ENCODE measurements at places on chromosomes 7 and 10.

DNA sequence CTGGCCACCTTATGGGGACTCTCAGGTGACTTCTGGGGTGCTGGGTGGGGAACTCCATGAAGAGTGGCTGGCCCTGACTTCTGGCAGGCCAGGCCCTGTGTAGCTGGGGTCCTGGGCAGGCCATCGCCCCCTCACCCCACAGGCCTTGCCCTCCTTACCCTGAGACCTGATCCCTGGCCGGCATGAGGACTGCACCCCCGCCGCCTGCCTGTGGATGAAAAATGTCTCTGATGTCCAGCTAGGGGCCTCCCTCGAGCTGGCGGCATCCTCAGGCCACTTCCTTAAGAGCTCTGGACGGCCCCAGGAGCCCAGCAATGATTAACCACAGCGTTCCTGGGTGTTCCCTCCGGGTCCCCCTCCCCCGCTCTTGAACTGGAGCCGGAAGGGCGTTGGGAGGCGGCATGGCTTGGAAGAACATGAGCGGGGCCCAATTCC is 31.8 kb upstream of the SHH start:
- DNase-seq: no peak

GRCh38 chr10:48638158-48638557 is 33.3 kb upstream of the ARHGAP22 start:
- DNase-seq: no peak

- peak; percentile 39 for DNase-seq
Observed at GRCh38 chr10:13001041-13001886, at the start of gene CCDC3. Gene CCDC3 (minus strand): TSS chr10:13001713. CDS start chr10:13001570, 143 bp downstream.

DNA sequence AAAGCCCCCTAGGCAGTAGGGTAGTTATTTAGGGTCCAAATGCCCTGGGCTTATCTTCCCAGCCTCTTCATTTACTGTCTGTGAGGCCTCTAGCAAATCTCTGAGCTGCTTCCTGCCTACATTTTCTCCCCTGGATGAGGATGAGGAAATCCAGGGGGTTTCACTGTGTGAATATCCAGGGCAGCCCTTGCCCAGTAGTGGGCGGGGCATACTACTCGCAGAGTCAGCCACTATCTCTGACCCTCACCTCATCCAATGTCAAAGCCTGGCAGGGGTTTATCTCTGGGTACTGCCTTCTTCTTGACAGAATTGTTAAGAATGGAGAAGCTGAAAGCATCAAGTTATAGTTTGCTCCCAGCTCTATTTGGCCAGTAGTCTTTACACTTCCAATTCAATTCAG is 48.9 kb downstream of the CUZD1 start:
- no peak for DNase-seq

- no peak for DNase-seq
Observed at GRCh38 chr7:26686448-26686981, 177.9 kb downstream of the SKAP2 start.

- no peak for DNase-seq
Observed at GRCh38 chr10:127158662-127159061, 37.7 kb downstream of the INSYN2A start.

DNA sequence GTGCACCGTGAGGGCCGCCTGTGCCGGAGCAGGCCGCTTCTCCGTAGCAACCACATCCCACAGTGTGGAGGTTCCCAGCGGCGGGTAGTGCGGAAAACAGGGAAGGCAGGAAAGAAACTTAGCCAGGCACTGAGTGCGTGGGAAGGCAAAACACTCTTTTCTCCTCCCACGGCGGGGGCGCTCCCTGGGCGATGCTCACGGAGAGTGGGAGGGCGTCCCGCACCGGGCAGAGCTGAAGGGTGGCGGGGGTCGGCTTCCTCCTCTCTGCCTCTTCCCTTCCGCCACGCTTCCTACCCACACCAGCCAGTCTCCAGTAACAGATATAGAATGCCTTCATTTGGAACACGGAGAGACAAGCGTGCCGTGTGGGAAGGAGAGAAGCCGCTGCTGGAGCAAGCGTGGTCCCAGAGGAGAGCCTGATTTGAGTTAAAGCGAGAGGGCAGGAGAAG is 252.5 kb downstream of the PAXIP1 start:
- no peak for DNase-seq

- no peak for DNase-seq
Observed at GRCh38 chr7:155327590-155328320, 30.1 kb downstream of the INSIG1 start.

GRCh38 chr7:102819151-102819550 is 70.4 kb downstream of the FAM185A start:
- no peak for DNase-seq

- DNase-seq: no peak
Observed at GRCh38 chr7:55099066-55099820, 80.4 kb downstream of the EGFR start.

DNA sequence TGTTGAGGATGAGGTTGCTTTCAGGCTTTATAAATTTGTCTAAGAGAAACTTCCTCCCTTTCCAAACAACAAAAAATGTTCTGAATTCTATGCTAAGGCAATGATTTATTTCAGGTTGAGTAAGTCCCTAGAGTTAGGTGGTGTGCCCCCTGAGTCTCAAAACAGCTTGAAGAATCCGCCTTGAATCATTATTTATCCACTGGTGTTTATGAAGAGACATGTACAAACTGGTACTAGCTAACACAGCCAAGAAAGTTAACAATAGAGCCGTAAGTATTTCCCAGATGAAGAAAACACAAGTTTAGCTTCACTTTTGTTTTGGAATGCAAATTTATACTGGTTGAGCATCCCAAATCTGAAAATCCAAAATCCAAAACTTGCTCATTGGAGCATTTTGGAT is 66.2 kb upstream of the SRPK2 start:
- DNase-seq: no peak

DNA sequence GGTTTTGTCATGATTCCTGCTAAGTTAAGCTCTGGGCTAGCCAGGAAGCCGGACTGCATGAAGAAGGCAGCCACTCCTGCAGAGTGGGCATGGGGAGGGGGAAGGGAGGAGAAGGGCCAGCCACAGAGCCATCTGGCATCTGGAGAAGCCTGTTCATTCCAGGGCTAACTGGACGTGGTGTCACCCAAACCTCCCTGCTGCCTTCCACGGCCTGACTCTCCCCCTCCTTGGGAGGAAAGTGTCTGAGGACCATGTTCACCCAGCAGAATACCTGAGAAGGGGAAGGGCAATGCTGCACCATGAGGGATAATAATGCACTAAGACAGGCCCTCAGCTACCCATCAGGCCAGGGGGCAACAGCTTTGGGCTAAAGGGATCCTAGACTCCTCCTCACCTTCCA is 15.4 kb downstream of the AQP1 start:
- peak; percentile 0 for DNase-seq

GRCh38 chr7:36784991-36785940 is 61.0 kb upstream of the AOAH start:
- peak; percentile 67 for DNase-seq

DNA sequence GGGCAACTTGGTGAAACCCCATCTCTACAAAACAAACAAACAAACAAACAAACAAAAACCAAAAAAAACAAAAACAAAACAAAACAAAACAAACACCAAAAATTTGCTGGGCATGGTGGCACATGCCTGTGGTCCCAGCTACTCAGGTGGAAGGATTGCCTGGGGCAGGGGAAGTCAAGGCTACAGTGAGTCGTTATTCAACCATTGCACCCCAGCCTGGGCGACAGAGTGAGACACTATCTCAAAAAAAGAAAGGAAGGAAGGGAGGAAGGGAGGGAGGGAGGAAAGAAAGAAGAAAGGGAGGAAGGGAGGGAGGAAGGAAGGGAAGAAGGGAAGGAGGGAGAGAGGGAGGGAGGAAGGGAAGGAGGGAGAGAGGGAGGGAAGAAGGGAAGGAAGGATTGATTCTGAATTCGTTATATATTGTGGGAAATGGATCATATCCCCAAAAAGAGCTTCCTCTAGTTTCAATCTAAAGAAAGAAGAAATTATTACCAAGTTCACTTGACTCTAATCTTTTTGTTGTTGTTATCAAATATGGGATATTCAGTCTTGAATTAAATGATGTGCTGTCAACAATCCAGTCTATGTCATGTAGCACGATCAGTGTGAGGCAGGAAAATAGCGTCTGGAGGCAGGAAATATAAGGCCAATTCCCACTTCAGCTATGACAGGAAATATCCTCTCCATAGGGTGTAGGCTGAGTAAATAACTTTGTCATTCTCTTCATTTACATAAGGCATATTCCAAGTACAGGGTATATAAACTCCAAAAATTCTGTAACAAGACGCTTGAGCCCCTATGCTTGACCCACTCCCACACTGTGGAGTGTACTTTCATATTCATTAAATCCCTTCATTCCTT is 26.2 kb upstream of the TRIM24 start:
- no peak for DNase-seq

- no peak for DNase-seq
Observed at GRCh38 chr10:105745596-105746148, 1104.6 kb downstream of the SORCS3 start.

DNA sequence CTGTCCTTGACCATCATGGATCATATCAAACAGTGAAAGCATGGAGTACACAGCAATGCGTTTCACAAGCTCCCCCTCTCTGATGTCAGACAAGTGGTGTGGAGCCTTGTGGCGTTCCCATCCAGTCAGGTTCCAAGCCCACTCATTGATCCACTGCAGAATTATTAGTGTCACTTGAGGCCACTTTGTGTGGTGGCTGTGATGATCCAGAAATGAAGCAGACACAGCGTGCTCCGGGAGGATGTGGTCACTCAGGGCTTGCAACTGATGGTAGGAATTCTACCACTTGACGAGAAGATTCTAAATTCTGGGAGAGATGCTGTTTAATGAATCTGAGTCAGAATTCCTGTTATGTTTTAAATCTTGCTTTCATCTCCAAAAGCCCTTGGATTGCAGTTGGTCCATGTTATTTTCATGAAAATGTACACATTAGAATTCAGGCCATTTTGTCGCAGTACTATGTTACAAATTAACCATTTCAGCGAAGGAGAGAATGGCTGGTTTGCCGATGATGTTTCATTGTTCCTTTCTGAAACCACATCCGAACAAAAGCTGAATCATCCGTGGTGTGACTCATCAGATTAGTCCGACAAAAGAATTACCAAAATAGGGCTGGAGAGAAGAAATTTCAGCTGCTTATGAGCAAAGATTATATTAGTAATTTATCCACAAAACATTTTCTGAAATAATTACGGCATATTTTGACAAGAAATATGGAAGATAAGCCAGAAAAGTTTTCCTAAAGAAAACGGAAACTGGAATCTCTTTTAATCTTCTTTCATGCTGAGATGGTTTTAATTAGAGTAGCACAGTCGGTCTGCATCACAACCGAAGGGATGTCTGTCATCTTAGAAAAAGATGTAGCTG is 48.1 kb downstream of the INSYN2A start:
- DNase-seq: no peak

GRCh38 chr10:86057708-86058107 is 308.9 kb downstream of the GRID1 start:
- DNase-seq: no peak

GRCh38 chr10:1732564-1732996 is 4.7 kb downstream of the ADARB2 start:
- DNase-seq: no peak

GRCh38 chr10:63717027-63717715 is 196.0 kb downstream of the REEP3 start:
- no peak for DNase-seq

GRCh38 chr10:98925651-98926050 is 310.0 kb downstream of the HPSE2 start:
- no peak for DNase-seq

- DNase-seq: peak; percentile 62
Observed at GRCh38 chr10:90751107-90751997, 106.5 kb downstream of the HTR7 start.

GRCh38 chr7:101784292-101785127 is 32.9 kb upstream of the CUX1 start:
- DNase-seq: no peak

DNA sequence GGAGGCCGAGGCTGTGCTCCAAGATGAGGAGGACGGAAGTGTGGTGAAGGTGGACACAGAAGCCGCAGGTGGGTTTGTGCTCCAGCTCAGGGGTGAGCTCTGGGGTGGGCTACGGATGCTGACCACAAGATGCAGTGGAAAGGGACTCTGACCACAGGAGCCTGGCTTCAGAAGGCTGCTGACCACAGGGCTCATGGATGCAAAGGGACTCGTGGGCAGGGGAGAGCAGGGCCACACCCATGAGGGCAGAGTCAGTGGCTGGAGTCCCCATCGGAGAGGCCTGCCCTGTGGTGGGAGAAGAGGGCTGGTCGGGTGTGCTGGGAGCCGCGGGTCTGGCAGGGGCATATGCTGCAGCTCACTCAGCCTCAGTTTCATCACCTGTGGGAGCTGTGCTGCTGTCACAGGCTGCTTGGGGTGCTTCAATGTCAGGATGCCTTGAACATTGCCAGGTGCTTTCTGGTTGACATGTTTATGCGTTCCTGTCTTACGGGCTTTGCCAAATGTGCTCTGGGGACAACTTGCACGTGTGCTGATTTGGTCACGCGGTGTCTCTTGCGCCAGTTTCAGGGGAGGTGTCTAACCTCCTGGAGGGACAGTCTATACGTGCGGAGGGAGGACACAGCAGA is 13.7 kb downstream of the SCART1 start:
- no peak for DNase-seq

DNA sequence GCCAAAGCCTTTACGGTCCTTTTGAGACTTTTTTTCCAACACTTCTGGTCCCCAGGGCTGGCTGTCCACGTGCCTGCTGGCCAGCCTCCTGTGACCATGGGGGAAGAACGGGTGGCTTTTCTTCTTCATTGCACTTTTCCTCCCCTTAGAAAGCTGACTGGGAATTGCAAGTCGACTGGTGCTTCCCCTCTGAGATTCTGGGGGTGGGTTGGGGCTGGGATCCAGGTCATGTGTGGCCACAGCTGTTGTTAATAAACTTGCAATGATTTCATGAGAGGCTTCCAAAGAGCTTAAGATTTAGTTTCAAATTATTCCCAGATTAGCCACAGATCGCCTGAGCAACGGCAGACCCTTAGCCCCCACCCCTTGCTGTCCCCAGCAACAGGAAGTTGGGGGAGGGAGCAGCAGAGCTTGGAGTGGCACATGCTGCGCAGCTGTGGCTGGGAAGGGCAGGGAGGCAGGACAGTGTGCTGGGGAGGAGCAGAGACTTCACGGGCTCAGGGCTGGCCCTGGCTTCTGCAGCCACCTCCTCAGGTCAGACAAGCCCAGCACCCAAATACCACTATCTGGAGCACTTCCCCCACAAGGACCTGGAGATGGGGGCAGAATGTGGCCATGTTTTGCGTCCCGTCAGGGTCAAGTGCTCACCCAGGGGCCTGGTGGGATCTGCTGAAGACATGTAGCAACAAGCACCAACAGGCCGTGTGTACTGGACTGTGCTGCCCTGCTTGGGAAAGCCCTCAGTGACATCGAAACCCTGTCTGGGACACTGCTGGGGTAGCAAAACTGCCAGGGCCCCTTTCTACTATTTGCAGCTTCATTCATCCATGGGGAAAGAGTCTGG is 147.1 kb downstream of the RNF216 start:
- DNase-seq: no peak

All from activated CD4-positive, alpha-beta T cell treated with anti-CD3 and anti-CD28 coated beads for 36 hours (primary cell).